ENCODE measurements at places on chromosomes 3 and 15. TPM values are rescaled to one million over a fixed set of nuclear protein-coding genes. Genes with fewer than 3 reads are reported as not detected.

DNA sequence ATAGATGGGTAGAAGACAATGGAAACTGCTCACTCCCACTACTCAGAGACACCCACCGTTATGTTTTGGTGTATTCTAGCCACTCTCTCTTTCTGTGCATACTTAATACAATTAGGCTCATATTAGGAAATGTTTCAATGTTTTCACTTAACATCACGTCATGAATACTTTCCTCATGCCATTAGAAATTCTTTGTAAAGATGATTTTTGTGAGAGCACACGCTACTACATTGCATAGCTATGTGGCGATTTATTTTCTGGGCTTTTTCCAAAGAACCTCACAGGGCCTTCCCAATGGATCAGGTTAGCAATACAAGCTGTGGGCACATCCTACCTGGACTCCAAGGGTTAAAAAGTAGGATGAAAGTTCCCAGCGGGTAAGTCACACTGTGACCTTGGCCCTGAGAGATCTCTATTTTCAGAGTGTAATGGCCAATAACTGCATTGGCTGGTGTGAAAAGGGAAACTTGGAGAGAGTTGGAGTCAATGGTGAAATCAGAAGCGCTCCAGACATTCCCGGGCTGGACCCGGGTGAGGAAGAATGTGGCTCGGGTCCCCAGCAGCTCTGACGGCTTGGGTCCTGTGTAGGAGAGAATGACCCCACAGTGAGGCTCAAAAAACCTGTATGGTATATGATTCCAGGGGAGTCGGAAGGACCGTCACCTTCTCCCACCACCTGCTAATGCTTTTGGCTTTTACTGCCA, 25.8 kb upstream of the TGM5 start:
- DNase-seq: no peak
- no peaks in the 10 kb centered on the region for H3K36me3 ChIP-seq
- H3K4me3 ChIP-seq: no peak overlapping the region
- H3K27me3 ChIP-seq: peaks cover 12% of the 10 kb centered on the region

GRCh38 chr15:74226761-74227540, 9.2 kb upstream of the CCDC33 start:
- H3K27me3 ChIP-seq: peaks cover 29% of the 10 kb centered on the region
- no peak overlapping the region for H3K27ac ChIP-seq
- no peak overlapping the region for H3K4me3 ChIP-seq
- no peaks in the 10 kb centered on the region for H3K36me3 ChIP-seq
- peaks cover 10% of the 10 kb centered on the region for H3K4me1 ChIP-seq
- DNase-seq: no peak

Gene CD96
- total RNA-seq: 0.41 TPM

Gene CNTN4
- total RNA-seq: 1.9 TPM

DNA sequence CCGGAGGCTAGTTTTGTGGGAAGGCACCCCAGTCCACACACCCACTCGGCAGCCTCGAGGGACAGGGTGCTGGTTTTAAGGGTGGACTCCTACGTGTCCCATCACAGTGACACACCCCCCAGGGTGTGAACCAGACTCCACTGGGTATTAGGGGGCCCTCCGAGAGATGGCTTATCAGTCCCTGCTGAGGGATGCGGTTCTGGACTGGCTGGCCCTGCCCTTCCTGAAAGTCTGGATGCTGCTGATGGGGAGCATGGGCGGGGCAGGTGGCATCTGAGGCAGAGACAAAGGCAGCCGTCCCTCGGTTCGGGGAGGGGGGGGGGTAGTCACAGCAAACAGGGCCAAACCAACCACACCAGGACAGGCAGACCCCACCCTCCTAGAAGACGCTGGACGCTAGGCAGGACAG, 939 bp upstream of the ULK3 start:
- H3K27me3 ChIP-seq: no peaks in the 10 kb centered on the region
- no peaks in the 10 kb centered on the region for H3K36me3 ChIP-seq
- H3K27ac ChIP-seq: peak overlapping the region; percentile 89
- DNase-seq: no peak
- peaks cover 19% of the 10 kb centered on the region for H3K4me1 ChIP-seq

- no peak overlapping the region for H3K27ac ChIP-seq
- DNase-seq: peak; percentile 71
- no peaks in the 10 kb centered on the region for H3K27me3 ChIP-seq
- H3K4me3 ChIP-seq: no peak overlapping the region
- peaks cover 24% of the 10 kb centered on the region for H3K4me1 ChIP-seq
- no peaks in the 10 kb centered on the region for H3K36me3 ChIP-seq
These were observed 88.6 kb upstream of the ZNF280D start for GRCh38 chr15:56821721-56822425.

GRCh38 chr3:97161169-97161568, 346.8 kb downstream of the EPHA6 start:
- H3K4me3 ChIP-seq: no peak overlapping the region
- H3K36me3 ChIP-seq: no peaks in the 10 kb centered on the region

Gene MUSTN1
- 553 TPM for total RNA-seq

Gene CFAP100
- not detected for total RNA-seq

DNA sequence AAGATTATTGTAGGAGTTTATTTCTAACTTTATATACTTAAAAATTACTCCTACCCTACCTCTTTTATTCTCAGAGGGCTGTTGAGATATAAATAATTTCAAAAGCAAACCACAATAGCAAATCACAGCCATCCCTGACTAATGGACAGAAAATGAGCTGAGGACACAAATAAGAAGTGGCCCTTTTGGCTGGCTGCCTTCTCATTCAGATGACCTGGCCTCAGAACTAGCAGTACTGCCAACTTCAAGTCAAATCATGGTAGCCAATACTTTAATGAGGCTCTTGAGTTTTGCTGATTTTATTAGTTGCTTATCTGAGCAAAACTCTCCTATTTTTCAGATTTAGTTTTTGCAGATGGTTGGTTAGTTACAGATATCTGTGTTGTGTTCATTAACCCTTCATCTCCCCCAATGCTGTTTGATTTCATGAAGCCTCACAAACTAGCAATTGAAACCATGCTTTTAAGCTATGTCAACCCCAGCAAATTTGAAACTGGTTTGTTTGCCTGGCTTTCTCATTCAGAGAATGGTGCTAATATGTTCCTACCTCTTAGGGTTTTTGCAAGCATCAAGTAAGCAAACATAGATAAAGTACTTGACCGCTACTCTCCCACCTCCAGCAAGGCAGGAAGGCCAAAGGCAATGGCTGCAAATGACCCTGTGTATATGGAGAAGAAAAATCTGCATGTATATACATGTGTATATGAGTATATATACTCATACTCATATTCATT, 73.4 kb upstream of the HACD2 start:
- no peak overlapping the region for H3K4me3 ChIP-seq
- no peak overlapping the region for H3K27ac ChIP-seq
- H3K4me1 ChIP-seq: peaks cover 4% of the 10 kb centered on the region
- no peak for DNase-seq
- no peaks in the 10 kb centered on the region for H3K36me3 ChIP-seq

- H3K4me3 ChIP-seq: peak overlapping the region; percentile 35
- H3K36me3 ChIP-seq: no peaks in the 10 kb centered on the region
- H3K4me1 ChIP-seq: peaks cover 97% of the 10 kb centered on the region
These were observed 17.8 kb downstream of the LRIG1 start for GRCh38 chr3:66483006-66483405.

DNA sequence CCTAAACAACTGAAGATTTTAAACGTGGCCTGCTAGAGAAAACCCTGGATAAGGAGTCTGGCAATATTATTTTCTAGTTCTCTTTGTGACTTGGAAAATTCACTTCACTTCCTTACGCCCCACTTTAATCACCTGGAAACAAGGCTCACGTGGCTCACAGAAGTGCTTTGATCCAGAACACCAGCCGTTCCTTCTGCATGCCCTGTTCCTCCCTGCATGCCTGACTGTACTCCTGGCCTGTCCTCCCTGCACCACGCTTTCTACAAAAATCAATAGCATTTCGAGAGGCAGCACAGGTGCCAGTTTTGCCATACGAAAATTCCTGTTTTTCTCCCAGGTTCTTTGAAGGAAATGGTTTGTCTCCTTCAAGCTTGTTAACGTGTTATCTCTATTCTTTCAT, 474.2 kb upstream of the RGMA start:
- H3K27ac ChIP-seq: peak overlapping the region; percentile 30
- no peak for DNase-seq
- no peak overlapping the region for H3K4me3 ChIP-seq
- no peaks in the 10 kb centered on the region for H3K36me3 ChIP-seq
- H3K27me3 ChIP-seq: no peaks in the 10 kb centered on the region

GRCh38 chr3:56702490-56703315, 19.6 kb upstream of the TASOR start:
- DNase-seq: no peak
- no peak overlapping the region for H3K4me3 ChIP-seq
- no peak overlapping the region for H3K27ac ChIP-seq
- no peaks in the 10 kb centered on the region for H3K27me3 ChIP-seq
- H3K36me3 ChIP-seq: no peaks in the 10 kb centered on the region
- H3K4me1 ChIP-seq: no peaks in the 10 kb centered on the region

DNA sequence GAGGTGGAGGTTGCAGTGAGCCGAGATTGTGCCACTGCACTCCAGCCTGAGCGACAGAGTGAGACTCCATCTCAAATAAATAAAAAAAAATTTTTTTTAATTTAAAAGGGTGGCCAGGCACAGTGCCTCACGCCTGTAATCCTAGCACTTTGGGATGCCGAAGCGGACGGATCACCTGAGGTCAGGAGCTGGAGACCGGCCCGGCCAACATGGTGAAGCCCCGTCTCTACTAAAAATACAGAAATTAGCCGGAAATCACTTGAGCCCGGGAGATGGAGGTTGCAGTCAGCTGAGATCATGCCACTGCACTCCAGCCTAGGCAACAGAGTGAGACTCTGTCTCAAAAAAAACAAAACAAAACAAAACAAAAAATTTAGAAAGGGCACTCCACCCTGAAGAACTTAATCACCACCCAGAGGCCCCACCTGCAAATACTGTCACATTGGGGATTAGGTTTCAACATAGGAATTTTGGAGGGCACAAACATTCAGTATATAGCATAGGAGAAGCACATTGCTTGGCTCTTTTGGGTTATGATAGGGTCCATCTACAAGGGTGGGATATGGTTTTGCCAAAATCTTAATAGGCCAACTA, 7.1 kb upstream of the YEATS2 start:
- H3K27me3 ChIP-seq: no peaks in the 10 kb centered on the region
- H3K36me3 ChIP-seq: no peaks in the 10 kb centered on the region
- no peak for DNase-seq
- H3K4me1 ChIP-seq: no peaks in the 10 kb centered on the region
- no peak overlapping the region for H3K4me3 ChIP-seq
- no peak overlapping the region for H3K27ac ChIP-seq

Gene SPTBN5
- 0.15 TPM for total RNA-seq

GRCh38 chr3:23587513-23587912, 218.2 kb upstream of the UBE2E1 start:
- DNase-seq: no peak
- no peaks in the 10 kb centered on the region for H3K27me3 ChIP-seq
- H3K4me1 ChIP-seq: peaks cover 5% of the 10 kb centered on the region
- H3K27ac ChIP-seq: no peak overlapping the region
- H3K4me3 ChIP-seq: no peak overlapping the region

DNA sequence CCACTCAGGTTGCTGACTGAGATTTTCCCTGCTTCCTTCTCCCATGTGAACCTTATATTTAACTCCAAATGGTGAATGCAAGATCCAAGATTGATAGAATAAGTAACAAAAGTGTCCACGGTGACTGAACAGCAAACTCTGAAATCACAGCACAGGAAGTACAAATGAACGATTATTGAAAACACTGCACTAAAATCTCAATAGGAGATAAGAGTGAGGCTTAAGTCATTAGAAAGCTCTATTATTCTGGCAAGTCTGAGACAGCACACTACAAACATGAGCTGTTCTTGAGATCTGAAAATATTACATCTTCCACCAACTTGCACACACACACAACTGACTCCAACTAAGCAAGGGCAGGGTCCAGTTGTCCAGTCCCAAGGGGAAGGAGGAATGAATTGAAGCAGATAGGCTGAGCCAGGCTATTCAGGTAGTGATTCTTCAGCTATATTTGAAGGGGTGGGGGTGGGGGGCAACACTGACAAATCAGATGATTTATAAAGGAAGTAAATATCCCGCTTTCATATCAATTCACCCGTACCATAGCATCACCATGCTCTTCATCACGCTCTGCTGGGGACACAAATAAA, 2.9 kb downstream of the ZNF385D start:
- no peaks in the 10 kb centered on the region for H3K4me1 ChIP-seq
- H3K36me3 ChIP-seq: no peaks in the 10 kb centered on the region
- no peak overlapping the region for H3K27ac ChIP-seq
- peak overlapping the region; percentile 34 for H3K4me3 ChIP-seq
- H3K27me3 ChIP-seq: no peaks in the 10 kb centered on the region
- DNase-seq: no peak

Gene ZNF860
- not detected for total RNA-seq

GRCh38 chr3:30832961-30833575, 61.4 kb downstream of the GADL1 start:
- no peak overlapping the region for H3K27ac ChIP-seq
- DNase-seq: no peak
- H3K4me1 ChIP-seq: peaks cover 12% of the 10 kb centered on the region

DNA sequence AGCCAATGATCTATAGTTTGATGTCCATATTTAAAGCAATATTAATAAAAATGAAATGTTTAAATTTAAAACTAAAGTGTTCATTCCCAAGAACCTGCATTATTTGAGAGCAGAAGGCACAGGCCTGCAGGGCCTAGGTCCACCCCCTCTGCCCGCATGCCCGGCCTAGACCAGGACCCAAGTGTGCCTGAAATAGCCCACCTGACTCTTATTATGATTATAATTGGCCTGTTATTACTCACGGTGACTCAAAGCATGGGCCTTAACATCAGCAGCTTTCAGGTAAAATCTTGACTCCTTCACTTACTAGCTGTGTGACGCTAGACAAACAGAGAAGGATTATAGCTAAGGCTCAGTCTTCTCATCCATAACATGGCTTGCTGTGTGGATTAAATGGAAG, 128.8 kb downstream of the PLCL2 start:
- H3K27ac ChIP-seq: no peak overlapping the region
- H3K27me3 ChIP-seq: no peaks in the 10 kb centered on the region
- DNase-seq: no peak
- H3K4me1 ChIP-seq: peaks cover 27% of the 10 kb centered on the region
- H3K36me3 ChIP-seq: peaks cover 2% of the 10 kb centered on the region

DNA sequence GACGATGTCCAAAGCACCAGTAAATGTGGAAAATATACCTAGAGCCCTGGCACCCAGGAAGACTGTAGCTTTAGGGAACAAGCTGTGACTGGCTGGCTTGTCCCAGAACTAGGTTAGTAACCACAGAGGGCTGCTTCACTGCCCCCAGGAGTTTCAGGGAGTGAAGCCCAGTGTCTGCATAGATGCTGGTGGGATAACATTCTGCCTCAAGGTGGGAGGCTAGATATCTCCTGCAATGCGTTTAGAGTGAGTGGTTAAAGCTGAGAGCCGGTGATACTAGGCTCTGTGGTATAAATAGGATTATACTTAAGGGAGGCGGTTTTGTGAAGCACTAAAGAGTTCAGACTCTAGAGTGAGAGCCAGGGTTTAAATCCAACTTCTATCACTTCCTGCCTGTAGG, 11.7 kb upstream of the CP start:
- H3K4me1 ChIP-seq: no peaks in the 10 kb centered on the region
- H3K4me3 ChIP-seq: no peak overlapping the region
- no peaks in the 10 kb centered on the region for H3K27me3 ChIP-seq
- DNase-seq: no peak
- no peaks in the 10 kb centered on the region for H3K36me3 ChIP-seq
